Caco-2 (cell line): ENCODE measurements at places on chromosomes 4 and X. TPM values are rescaled to one million over a fixed set of nuclear protein-coding genes. Genes with fewer than 3 reads are reported as not detected.

GRCh38 chr4:7244331-7244665 is 52.0 kb downstream of the SORCS2 start:
- no peak for DNase-seq

DNA sequence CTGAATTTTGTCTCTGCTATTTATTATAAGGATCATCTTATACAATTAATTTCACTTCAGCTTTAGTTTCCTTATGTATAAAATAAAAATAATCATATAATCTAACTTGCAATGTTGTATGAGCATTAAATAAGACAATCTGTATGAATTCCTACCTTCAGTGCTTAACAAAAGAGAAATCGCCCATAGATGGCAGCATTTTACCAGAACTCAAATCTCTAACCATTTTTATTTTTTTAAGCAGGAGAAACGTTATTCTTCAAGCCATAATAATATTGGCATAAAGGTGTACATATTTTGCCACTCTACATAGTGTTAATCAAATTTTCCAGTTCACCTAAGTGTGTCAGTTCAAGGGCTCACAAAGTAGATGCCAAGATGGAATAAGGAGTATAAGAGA is 78.8 kb downstream of the TMEM47 start:
- DNase-seq: no peak

DNA sequence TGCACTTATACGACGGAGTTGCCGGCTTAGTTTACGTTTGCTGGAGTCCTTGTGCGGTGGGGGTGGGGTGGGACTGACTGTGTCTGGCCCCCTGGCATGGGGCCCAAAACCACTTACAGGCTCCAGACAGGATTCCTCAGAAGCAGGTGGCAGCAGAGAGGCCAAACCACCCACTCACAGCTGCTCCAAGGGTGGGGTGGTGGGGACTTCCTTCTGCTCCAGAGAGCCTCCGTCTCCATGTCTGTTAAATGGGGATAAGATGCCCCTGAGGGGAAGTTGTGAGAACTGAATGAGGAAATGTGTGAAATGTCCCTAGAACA is 36.7 kb downstream of the PSAPL1 start:
- no peak for DNase-seq

DNA sequence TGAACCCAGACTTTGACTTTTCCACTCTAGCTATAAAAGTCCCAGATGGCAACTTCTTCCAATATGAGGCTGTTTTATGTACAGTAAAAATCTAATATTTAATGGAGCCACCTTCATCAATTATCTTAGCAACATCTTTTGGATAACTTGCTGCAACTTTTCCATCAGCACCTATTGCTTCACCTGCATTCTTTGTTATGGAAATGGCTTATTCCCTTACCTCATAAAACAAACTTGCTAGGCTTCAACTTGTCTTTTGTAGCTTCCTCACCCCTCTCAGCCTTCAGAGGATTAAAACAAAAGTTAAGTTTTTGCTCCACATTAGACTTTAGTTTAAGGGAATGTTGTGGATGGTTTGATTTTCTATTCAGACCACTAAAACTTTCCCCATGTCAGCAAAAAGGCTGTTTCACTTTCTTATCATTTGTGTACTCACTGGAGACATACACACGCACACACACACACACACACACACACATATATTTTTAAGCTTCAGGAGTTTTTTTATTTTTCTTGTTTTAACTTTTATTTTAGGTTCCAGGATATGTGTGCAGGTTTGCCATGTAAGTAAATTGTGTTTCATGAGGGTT is 1296.1 kb upstream of the PABPC4L start:
- no peak for DNase-seq

DNA sequence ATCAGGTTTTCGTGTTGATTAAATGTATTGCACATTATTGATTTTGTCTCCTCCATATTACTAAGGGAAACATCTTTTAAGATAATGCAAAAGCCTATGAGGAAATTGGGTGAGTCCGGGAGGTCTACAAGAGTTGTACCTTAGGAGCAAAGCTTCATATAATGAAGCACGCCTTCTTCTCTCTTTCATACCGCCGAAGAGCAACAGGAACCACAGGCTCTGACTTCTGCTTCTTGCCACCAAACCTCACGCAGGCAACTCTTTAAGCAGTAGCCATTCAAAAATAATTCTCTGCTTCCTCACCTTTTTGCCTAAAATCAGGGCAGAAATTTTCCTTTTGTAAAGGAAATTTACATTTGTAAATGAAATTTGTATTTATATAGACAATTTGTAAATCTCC is 139.6 kb downstream of the SPRY1 start:
- DNase-seq: no peak

DNA sequence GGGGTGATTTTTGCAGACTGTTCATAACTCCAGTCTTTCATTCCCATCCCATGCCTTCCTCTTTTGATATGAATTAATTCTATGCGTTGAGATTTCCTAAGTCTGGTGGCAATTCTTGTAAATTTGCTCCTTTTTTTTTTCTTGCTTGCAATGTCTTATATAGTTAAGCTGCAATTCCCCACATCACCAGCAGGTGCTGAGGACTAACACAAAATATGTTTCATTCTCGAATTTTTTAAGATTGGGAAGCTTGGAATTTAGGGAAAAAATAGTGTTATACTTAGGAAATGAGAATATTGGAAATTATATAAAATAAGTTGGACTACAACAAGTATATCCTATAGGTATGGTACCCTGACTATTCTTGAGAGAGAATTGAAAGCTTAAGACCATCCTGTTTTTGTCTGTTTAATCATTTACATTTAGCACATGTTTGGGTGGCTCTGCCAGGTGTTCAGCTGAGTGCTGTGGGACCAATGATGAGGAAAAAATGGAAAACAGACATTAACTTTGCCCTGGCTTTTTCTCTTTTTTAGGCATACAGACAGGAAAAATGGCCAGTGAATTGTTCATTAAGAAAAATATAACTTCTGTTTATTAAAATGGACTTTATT is 30.2 kb downstream of the AFF2 start:
- peak; percentile 6 for DNase-seq

DNA sequence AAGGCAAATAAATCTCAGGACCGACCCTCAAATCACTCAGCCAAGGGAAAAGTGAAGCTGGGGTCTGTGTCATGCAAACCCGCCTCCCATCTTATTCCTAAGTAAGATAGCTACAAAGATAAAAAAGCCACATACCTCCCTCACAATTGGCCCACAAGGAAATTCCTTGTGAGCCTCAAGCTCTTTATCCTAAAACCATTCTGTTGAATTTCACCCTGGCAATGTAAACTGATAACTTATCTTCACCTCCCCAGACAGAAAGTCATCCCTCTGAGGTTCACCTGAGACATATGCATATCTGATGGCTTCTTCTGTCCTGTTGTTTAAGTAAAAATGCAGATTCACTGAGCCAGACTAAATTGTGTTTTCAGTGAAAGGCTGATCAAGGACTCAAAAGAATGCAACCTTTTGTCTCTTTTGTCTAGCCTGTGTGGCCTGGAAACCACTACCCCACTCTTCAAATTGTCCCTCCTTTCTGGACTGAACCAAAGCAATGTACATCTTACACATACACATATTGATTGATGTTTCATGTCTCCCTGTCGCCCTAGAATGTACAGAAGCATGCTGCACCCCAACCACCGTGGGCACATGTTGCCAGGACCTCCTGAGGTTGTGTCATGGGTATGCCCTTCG is 91.3 kb downstream of the MFAP3L start:
- no peak for DNase-seq

DNA sequence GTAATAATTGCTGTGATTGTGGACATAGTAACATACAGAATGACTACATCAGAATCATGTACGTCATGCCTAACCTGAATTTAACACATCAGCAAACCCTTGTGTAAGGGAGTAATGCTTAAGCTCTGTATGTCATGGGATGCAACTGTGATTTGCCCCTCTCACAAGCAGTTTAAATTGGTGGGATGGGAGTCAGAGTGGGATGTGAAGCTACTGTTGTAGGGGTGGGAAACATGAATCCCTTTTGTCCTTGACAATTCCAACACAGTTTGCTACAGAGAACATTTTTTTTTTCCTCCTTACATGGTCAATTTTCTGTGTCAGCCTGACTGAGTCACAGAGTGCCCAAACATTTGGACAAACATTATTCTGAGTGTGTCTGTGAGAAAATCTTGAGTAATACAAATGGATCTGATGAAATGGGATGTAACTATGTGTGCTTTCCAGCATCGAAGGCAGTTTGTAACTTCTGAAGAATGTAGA is 392.8 kb downstream of the GPM6A start:
- peak; percentile 29 for DNase-seq

- no peak for DNase-seq
These were observed 96.3 kb upstream of the ENPP6 start for GRCh38 chr4:184313702-184314659.

GRCh38 chr4:2829321-2829932 is 14.2 kb upstream of the ADD1 start:
- DNase-seq: peak; percentile 26

DNA sequence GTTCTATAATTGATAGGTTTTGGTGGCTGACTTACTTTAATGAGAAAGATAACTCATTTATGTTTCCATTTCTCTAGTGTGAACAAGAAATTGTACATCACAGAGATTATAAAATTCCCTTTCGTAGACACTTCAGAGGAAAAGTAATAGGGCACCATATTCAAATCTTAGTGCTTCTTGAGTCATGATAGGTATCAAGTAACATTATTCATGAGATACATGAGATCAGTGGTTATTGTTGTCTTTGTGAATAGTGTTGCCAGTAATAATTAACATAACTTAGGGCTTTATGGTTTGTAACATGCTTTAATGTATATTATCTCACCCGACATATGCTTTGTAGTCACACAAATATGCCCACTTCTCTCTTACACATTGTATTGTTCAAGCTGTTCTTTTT is 73.7 kb upstream of the IL15 start:
- DNase-seq: no peak

GRCh38 chr4:5928844-5929420 is 36.0 kb upstream of the CRMP1 start:
- DNase-seq: no peak

DNA sequence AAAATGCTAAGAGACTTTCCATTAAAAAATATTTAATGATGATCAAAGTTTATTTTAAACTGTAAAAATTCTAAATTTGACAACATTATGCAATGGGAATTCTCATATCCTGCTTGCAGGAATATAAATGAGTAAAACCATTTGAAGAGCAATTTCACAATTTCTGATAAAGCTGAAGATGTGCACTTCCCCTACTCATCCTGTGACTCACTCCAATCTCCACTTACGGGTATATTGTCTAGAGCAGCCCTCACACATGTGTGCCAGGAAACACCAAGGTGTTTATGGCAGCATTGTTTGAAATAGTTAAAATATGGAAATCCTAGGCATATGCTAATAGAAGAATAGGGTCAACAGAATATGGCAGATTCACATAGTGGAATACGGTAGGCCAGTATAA is 158.4 kb downstream of the PDHA2 start:
- DNase-seq: no peak

DNA sequence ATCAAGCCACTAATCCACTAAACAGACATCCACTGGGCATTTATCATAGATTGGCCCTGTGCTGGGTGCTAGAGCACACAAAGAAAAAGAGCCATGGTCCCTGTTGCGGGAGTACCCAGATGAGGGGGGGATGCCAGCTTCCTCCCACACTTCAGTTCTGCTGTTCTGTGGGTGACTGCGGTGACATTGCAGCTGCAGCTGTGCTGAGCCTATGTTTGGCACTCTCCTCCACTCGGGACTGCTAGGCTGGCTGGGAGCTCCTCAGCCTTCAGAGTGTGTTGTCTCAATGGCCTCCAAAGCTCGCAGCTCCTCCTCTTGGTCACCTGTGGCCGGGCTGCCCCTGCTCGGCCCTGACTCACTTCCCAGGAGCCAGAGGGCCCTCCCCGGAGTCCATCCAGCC is 173.2 kb downstream of the CLCN4 start:
- no peak for DNase-seq

GRCh38 chr4:11428231-11428898 is at the start of gene HS3ST1:
HS3ST1 (minus strand) TSS chr4:11428894; CDS start chr4:11400005, 28,889 bp downstream.
- no peak for DNase-seq

DNA sequence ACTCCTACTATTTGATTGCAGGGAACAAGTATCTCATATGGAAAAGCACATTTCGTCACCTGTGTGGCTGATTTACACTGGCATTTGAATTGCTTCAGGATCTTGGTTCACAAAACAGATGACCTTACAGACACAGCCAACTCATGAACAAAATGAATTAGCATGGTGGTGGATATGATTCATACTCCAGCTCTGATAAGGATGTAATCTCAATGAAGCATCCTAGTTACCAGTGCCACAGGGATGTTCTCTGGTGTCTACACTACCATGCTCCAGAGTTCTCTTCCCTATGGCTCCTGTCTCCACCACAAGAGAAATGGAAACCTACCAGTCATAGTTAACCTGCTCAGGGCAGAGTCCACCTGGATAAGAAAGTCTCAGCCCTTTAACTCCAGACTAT is 40.7 kb downstream of the TEC start:
- DNase-seq: no peak

GRCh38 chr4:38686682-38687081 is 22.7 kb downstream of the KLF3 start:
- DNase-seq: no peak

- no peak for DNase-seq
These were observed 29.6 kb downstream of the CLCN4 start for GRCh38 chrX:10186355-10186754.

- no peak for DNase-seq
These were observed 15.2 kb upstream of the IQCM start for GRCh38 chr4:149830823-149831222.

GRCh38 chrX:17613979-17614588 is 123.2 kb upstream of the SCML1 start:
- DNase-seq: peak; percentile 63

- no peak for DNase-seq
These were observed at the start of gene TKTL2 for GRCh38 chr4:163473576-163473975. TKTL2 (minus strand) TSS chr4:163473754; CDS start chr4:163473734, 20 bp downstream.

GRCh38 chr4:42630908-42631307 is 26.0 kb downstream of the ATP8A1 start:
- DNase-seq: no peak

GRCh38 chr4:61407642-61408618 is 207.8 kb downstream of the ADGRL3 start:
- no peak for DNase-seq

- no peak for DNase-seq
These were observed 212.4 kb upstream of the PACRGL start for GRCh38 chr4:20487852-20488251.

Gene CACNA1F
- total RNA-seq: 0.05 and 0.09 TPM in 2 replicates

Gene NDST3
- total RNA-seq: not detected in 2 replicates

Gene RS1
- total RNA-seq: 0.09 TPM in 1 of 2 replicates, not detected in the other

Gene CNGA1
- total RNA-seq: 1.5 and 1.8 TPM in 2 replicates

Gene IRS4
- total RNA-seq: not detected in 2 replicates

Gene DCLK2
- total RNA-seq: 2.9 TPM in 2 replicates

Gene ASB9
- 4.6 and 8.3 TPM in 2 replicates for total RNA-seq

Gene CCSER1
- total RNA-seq: 3.6 and 4.1 TPM in 2 replicates

Gene RASL11B
- total RNA-seq: 19.6 and 23.3 TPM in 2 replicates

Gene ETDB
- not detected in 2 replicates for total RNA-seq

Gene PPP1R2C
- not detected in 2 replicates for total RNA-seq

Gene CXCL1
- total RNA-seq: 0.79 TPM in 1 of 2 replicates, not detected in the other
